ENCODE measurements at places on chromosomes 11 and 22. TPM values are rescaled to one million over a fixed set of nuclear protein-coding genes. Genes with fewer than 3 reads are reported as not detected.
A peak's percentile ranks its signal among the peaks of the same experiment; 100 is the strongest.

Gene KCNQ1
- 9.1 TPM for polyA plus RNA-seq

Gene GLYATL1
- 196 TPM for polyA plus RNA-seq

Gene MCM5
- polyA plus RNA-seq = 72.4 TPM

Gene INS
- not detected for polyA plus RNA-seq

Gene HBD
- 0.38 TPM for polyA plus RNA-seq

Gene CCDC34
- 29.8 TPM for polyA plus RNA-seq

Gene KDM4D
- 2.2 TPM for polyA plus RNA-seq

Gene SSTR3
- polyA plus RNA-seq = 0.75 TPM

Gene OR51B4
- polyA plus RNA-seq = 0.35 TPM

Gene POTEH
- not detected for polyA plus RNA-seq

Gene C22orf23
- polyA plus RNA-seq = 5.9 TPM

GRCh38 chr11:117715801-117716200 lies 81.2 kb downstream of the DSCAML1 start:
- DNase-seq = no peak

DNA sequence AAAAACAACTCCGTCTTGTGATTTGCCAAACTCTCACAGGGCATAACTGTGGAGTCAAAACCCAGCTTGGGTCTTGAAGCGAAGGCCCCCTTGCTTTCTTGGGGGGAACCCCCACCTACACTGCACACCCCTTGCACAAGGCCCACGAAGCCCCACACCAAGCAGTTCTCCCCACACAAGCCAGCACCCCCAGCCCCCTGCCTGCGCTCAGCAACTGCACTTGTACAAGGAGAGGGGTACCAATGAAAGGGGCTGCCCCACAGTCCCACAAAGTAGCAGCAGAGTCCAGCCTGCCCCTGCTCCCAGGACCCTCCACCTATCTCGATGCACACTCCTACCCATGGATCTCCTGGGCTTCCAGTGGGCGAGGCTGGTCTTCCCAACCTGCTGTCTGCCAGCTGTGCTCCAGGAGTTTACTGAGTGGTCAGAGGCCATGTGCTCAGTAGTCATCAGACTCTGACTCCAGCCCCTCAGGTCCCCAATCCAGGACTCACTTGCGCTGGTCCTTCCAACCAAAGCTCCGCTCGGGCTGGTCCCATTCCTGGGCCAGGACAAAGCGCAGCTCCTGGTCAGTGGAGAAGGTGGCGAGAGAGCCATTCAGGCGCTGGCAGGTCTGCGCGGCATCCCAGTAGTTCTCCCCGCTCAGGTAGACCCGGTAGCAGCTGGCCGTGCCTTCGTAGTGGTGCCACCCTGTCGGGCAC lies 57.7 kb downstream of the DGCR2 start:
- DNase-seq = no peak

- no peak for DNase-seq
Measured at GRCh38 chr11:78954261-78954660, 379.6 kb upstream of the NARS2 start.

DNA sequence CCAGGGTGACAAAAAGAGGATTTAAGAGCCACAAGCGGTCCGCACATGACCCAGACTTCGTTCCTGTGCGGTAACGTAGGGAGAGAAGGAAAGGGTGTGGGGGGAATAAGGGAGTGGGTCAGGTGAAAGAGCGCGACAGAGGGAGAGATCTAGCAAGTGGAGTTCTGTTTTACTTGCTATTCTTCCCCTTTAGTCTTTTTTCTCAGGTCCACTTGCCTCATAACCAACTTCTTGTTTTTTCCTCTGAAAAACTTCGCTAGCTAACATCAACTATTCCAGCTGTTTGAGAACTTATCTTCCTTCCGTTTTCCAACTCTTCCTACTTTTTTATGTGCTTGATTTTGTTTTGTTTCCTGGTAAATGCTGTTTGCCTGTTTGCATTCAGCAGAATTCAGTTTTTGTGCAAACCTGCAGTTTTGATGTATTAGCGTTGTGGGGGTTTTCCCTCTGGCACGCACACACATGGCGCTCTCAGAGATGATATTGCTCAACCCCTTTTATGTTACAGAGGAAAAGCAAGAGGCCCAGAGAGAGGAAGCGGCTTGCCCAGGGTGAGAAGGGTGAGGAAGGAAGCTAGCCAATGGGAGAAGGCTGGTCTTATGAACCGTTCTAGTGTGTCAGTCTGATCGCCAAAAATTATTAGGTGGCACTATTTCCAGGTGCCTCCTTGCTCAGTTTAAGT lies 592 bp upstream of the CTSC start:
- peak; percentile 33 for DNase-seq

DNA sequence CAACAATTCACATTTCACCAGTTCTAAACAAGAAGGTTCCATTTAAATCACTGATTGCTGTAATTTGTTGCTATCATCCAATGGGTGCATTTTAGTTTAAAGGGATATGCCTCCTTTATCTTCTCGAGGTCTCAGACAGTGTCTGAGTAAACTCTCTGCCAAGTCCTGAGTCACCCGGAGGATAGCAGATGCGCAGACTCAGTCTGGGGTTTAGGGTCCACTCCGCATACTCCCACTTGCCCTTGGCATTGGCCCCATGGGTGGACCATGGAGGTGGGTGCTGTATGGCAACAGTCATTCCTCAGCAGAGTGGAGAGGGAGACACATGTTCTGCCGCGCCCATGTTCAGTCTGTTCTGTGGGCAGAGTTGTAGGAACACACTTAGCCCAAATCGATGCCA lies 65.4 kb upstream of the CRTAM start:
- no peak for DNase-seq

- DNase-seq = no peak
Measured at GRCh38 chr22:44738347-44738715, 14.0 kb upstream of the ARHGAP8 start.

- DNase-seq = no peak
Measured at GRCh38 chr22:17748555-17749353, 25.5 kb downstream of the BID start.

DNA sequence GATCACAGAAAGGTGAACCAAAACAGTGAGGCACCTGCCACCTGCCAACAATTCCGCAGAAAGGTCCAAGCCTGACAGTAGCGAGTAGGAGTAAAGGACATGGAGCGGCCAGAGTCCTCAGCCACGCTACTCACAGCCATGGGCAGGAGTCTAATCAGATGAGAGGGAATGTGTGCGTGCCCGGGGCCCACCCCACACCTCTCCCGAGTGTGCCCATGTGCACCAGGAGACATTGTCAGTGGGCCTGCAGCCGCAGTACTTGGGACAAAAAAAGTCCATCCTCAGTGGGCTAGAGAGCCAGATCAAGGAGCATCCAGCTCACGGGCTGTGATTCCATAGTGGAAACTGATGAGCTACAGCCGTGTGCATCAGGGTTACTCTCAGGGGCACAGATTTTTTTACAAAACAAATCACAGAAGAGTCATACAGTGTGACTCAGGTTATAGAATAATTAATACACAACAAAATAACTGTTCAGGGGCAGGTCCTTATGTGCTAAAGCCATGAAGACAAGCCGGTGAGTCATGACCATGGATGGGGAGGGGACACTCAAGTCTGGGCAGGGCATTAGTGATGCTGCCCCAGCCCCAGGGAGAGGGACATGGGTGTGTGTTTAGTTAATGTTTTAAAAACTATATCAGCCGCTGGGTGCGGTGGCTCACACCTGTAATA lies 12.0 kb downstream of the SART1 start:
- no peak for DNase-seq

GRCh38 chr11:76237914-76238313 lies 31.6 kb upstream of the WNT11 start:
- no peak for DNase-seq

DNA sequence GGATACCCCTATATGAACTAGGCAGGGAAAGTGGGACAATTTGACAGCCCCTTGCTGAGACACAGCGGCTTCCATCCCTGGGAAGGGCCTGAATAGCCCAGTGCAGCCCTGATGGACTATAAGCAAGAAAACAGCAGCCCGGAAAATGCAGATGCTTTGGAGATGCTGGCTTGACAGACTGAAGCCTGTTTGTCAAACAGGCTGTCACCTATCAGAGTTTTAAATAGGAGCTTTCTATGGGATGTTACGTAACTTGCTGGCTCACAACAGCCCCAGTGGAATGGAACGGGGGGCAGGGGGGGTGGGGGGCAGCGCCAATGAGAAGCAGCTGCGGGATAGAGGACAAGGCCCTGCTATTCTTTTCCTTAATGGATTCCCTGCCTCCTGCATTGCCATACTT lies 91.9 kb upstream of the NTM start:
- no peak for DNase-seq

DNA sequence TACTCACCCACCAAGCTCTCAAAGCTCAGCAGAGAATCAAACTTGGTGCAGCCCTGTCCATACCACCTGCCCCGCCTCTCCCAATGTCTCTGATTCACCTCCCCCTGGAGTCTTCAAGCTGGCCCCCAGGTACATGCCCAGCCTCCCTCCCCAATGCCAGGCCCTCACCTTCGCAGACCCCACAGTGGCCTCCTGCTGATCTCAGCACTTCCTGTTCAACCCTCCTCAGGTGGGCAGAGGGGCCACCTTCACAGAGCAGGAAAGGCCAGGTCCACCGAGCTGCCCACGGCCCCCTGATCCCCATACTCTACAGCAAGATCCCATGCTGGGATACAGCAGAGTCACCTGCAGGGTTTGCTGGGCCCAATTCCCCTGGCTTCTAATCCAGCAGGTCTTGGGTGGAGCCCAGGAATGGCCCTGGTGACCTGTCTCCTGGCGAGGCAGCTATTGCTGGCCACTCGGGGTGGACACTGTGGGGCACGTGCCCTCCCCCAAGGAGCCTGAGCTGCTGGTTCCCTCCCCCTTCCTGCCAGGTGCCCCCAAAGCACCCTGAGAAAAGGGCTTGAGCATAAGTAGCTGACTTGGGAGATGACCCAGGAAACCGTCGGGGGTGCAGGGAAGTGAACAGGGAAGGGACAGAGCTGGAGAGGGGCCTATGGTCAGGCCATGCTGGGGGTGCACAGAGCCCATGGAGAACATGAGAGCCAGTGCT lies 150.7 kb downstream of the BRD1 start:
- DNase-seq = no peak

All from left kidney (tissue), 8 donors.